ENCODE measurements at places on chromosomes 5 and 9. TPM values are rescaled to one million over a fixed set of nuclear protein-coding genes. Genes with fewer than 3 reads are reported as not detected.

PCDHGA10 gene
- total RNA-seq, result 5.4 TPM

SLC45A2 gene
- not detected for total RNA-seq

ZDHHC11 gene
- 55.6 TPM for total RNA-seq

LRSAM1 gene
- 52.1 TPM for total RNA-seq

DNA sequence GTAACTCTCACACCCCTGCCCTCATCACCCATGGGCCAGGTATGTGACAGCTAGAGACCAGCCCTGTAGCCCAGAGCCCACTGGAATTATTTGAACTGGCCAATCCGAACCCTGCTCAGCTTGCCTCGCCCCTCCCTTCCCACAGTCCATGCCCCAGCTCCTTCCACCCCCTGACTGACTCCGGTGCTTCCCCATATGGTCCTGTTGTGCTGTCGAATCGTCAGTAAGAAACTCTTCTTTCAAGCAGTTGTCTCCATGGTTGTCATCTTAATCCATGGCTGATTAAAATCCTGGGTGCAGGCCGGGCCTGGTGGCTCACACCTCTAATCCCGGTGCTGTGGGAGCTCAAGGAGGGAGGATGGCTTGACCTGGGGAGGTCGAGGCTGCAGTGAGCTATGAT is 118.5 kb downstream of the COL23A1 start:
- DNase-seq, result no peak

All from Right ventricle myocardium superior (tissue), 1 donor.